ENCODE measurements at places on chromosomes 5 and 9.

GRCh38 chr5:109412981-109413402 is 3.2 kb upstream of the PJA2 start:
- no peak for DNase-seq

- DNase-seq = peak; percentile 60
Measured at GRCh38 chr9:98101868-98102273, 17.2 kb downstream of the TRIM14 start.

GRCh38 chr5:38540314-38540713 is 16.1 kb downstream of the LIFR start:
- DNase-seq = no peak

DNA sequence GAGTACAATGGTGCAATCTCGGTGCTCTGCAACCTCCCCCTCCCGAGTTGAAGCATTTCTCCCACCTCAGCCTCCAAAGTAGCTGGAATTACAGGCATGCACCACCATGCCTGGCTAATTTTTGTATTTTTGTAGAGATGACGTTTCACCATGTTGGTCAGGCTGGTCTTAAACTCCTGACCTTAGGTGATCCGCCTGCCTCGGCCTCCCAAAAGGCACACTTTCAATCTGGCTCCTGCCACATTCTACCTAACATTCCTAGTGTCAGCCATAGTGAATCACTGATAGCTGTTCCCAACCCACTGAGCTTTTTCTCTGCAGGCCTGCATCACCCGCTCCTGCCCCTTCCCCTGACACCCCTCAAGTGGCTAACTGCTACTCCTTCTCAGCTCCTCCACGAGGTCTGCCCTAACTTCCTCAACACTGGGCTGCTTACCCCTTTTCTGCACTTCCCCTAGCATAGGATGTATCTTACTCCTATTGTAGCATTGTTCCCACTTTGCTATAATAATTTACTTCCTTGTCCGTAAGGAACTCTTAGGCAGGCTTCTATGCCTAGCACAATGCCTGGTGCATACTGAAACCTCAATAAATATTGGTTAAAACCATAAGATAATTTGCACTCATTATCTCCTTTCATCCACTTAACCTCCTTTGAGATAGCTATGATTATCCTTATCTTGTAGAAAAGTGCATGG is 42.0 kb upstream of the LIFR start:
- DNase-seq = no peak

GRCh38 chr5:118553662-118554061 is 434.7 kb downstream of the DTWD2 start:
- DNase-seq = no peak

- DNase-seq = no peak
Measured at GRCh38 chr9:120971938-120972337, 45.3 kb upstream of the TRAF1 start.

DNA sequence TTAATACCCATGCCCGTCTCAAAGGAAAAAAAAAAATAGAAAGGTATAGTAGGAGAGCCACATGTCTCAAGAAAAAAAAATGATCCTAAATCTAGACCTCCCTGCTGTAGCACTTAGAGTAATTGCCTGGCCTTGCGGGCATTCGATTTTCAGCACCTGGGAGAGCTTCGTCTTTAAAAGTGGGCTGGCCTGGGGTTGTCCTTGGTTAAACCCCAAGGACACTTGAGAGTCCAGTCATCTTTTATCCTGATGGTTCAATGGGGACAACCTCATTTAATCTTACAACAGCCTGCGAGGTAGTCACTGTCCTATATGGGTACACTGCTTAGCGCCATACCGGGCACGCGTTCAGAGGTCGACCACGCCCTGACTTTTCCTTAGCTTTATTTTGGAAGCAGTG is 60.1 kb downstream of the MAT2B start:
- no peak for DNase-seq

GRCh38 chr9:73451003-73451402 is 299.3 kb downstream of the ANXA1 start:
- DNase-seq = no peak

DNA sequence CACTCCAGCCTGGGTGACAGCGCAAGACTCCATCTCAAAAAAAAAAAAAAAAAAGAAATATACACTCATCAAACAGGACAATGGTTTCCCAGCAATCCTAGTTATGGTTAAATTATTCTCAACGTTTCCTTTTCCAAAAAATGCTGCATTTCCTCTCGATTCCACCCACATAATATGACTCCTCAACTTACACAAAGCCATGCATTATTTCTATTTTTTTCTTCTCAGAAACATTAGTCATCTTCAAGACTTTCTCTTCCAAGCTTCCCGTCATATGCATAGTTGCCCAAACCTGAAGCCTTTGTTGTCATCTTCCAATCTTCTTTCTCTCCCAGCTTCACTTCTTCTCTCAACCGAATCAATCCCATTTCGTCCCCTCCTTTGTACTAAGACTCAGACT is 61.4 kb upstream of the RANBP6 start:
- no peak for DNase-seq

DNA sequence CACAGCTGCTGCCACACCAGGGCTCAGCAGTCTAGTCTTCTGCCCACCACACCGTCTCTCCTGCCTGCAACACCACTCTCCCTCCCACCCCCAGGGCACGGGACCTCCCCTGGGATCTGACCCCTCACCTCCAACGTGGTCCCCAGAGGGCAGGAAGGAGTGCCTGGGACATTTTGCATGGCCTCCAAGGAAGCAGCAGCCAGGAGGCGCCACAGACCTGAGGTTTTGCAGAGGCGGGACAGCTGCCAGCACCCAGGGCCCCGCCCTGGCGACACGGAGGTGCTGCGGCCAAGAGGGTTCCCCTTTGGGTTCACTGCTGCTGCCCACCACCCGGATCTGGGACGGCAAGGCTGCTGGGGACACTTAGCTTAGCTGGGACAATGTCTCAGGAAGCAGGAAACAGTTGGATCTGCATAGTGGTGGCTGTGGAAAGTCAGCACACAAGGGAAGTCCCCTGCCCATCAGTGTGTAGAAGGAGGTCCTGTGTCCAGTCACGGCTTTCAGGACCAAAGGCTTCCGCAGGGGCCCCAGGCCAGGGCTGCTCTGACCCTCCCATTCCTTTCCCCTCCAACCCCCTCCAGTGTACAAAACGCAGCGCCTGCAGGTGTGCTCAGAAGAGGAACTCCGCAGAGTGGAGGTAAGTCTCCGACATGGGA is 13.8 kb downstream of the PROP1 start:
- DNase-seq = peak; percentile 29

- DNase-seq = peak; percentile 37
Measured at GRCh38 chr5:93620487-93621326, 37.7 kb downstream of the NR2F1 start.
